ENCODE measurements at places on chromosomes 3 and 15.

DNA sequence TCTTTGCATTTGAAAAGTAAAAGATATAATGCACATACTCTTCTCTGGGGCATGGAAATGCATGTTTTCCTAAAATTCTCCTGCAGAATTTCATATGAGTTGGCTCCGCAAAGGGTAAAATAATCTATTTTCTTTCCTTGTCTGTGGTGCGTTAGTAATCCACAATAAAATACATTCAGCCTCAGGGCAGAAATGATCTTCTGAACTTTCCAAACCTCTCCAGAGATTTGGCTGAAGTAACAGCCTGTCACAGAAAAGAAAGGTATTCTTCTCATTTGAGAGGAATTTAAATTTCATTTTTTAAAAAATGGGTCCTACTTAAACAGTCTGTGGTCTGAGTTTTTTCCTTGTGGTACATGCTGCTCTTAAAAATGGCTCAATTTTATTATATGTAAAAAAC lies 182.7 kb upstream of the DCBLD2 start:
- ATAC-seq: no peak

GRCh38 chr15:67068710-67069400 lies 3.5 kb downstream of the SMAD3 start:
- ATAC-seq: no peak

- no peak for ATAC-seq
These were observed 113.7 kb upstream of the SMAD3 start for GRCh38 chr15:66951531-66952320.

- ATAC-seq: no peak
These were observed 81.5 kb upstream of the KCNAB1 start for GRCh38 chr3:156038869-156039268.

DNA sequence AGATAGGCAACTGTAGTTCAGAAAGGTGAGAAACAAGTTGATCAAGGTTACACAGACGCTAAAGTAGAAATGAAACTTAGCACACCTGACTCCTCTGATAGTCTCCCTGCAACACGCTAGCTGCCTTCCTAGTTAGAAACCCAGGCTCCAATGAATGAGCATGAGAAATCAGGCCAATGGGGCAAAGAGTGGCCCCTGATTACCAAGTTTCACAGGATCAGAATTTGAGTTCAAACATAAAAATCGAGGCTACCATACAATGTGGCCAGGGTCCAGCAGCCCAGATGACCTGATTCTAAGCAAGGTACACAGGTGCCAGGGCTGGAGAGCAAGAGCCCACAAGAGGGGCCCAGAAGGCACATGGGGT lies 7.7 kb downstream of the PLD1 start:
- no peak for ATAC-seq

- peak; percentile 76 for ATAC-seq
These were observed 47.2 kb upstream of the TEX55 start for GRCh38 chr3:119098619-119099222.

GRCh38 chr15:36757189-36757814 lies 177.9 kb downstream of the CDIN1 start:
- peak; percentile 86 for ATAC-seq

DNA sequence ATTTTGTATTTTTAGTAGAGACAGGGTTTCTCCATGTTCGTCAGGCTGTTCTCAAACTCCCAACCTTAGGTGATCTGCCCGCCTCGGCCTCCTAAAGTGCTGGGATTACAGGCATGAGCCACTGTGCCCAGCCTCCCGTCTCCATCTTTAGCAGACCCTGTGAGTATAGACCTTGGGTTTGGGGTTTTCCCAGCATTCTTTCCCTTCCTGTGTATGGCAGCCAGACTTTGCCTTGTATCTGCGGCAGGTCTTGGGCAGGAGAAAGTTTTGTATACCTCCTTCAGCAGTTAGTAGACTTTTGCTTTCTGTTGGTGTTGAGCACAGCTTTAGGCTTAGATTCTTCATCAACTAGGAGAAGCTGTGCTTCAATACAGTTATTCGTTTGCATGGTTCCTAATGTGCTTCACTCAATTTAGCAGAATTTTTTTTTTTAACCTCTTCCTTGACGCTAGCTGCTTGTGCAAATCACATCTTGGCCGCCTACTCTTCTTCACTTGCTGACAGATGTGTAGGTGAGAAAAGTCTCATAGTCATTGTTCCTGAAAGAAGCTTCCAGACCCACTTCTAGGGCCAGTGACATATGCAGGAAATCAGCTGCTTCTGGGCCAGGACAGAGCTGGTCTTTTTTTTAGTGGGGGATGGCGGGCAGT lies 38.4 kb downstream of the MAP2K1 start:
- ATAC-seq: no peak

GRCh38 chr15:85539491-85539890 lies 159.1 kb downstream of the AKAP13 start:
- ATAC-seq: no peak

DNA sequence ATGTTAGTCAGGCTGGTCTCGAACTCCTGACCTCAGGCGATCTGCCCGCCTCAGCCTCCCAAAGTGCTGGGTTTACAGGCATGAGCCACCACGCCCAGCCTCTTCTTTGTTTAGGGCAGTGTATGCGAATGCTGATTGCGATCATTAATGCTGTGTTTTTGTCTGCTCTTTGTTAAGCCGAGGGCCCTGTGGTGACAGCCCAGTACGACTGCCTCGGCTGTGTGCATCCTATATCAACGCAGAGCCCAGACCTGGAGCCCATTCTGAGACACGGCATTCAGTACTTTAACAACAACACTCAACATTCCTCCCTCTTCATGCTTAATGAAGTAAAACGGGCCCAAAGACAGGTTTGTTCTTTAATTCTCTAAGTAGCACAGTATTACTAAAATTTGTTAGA lies 7.8 kb downstream of the KNG1 start:
- no peak for ATAC-seq

- peak; percentile 13 for ATAC-seq
These were observed 473.6 kb downstream of the FOXP1 start for GRCh38 chr3:71109977-71110285.

DNA sequence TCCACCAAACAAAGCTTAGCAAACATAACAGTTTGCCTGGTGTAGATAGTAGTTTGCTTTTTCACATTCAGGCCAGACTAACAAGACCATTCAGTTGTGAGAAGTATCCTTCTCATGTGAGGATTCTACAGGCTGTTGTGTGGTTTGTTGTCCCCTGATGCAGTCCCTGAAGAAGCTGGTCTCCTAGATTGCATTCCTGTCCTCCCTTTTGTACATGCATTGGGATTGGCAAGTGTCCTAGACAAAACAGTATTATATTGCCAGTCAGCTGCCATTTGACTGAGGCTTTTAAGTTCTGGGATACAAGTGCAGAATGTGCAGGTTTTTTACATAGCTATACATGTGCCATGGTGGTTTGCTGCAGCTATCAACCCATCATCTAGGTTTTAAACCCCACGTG lies 362.0 kb upstream of the IL12A start:
- ATAC-seq: no peak

DNA sequence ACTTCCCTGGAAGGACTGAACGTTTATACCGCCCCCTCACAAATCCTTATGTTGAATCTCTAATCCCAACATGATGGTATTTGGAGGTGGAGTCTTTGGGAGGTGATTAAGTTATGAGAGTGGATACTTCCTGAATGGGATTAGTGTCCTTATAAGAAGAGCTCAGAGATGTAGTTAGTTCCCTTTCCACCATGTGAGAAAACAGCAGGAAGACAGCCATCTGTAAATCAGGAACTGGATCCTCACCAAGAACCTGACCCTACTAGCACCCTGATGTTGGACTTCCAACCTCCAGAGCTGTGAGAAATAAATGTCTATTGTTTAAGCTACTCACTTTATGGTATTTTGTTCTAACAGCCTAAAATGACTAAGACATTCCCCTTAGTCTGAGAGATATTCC lies 33.3 kb upstream of the SACM1L start:
- ATAC-seq: no peak

- peak; percentile 90 for ATAC-seq
These were observed 9.8 kb upstream of the OR5K4 start for GRCh38 chr3:98343647-98344507.

- peak; percentile 66 for ATAC-seq
These were observed 378.6 kb downstream of the NSUN3 start for GRCh38 chr3:94441494-94441847.

DNA sequence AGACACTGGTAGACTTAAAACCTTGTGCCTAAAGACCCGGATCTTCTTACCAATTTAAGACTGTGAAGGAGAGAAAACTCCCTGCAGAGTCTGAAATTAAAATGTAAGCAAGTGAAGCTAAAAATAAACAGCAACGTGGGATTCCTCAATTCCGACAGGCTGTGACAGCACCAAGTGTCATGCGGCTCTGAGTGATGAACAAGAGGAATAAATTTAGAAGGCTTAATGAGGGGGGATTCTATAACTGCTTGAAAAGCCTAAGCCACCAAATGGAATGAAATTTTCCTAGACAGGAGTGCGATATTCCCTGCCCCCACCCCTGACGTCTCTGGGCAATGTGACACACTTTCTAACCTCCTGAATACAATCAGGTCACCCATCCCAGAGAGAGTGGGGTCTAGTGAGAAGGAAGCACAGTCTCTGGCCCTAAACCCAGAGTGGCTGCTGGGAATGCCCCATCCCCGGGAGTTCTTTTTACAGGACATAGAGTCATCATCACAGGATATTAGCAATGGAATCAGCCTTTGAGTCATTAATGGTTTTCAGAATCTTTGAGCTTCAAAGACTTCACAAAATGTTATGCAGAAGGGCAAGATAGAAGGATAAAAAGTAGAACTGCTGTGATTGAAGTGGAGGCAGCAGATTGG lies 114.3 kb downstream of the EDEM1 start:
- no peak for ATAC-seq

GRCh38 chr3:192090586-192090985 lies 629.6 kb downstream of the PYDC2 start:
- ATAC-seq: no peak

DNA sequence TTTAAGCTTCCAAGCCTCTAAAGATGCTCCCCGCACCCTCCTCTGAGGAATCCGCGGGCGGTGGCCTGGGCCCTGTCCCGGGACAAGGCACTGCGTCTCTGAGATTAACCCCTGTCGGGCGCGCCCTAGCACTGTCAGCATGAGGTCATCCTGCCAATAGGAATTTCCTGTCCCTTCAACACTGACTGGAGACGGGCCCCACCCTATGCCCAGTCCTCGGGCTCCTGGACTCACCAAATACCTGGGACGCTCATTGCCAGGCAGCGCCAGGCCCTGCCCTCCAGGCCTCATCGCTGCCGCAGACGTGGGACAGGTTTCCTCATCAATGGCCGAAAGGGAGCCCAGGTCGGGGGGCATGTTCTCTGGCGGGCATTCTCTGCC lies 67.6 kb upstream of the SH3GL3 start:
- ATAC-seq: no peak

GRCh38 chr3:126501054-126501453 lies 16.5 kb downstream of the UROC1 start:
- ATAC-seq: no peak

- no peak for ATAC-seq
These were observed 20.0 kb downstream of the RIOX2 start for GRCh38 chr3:97952280-97952679.

- ATAC-seq: no peak
These were observed 80.8 kb upstream of the EPHB3 start for GRCh38 chr3:184480831-184481230.

- peak; percentile 41 for ATAC-seq
These were observed 507 bp downstream of the SLC12A6 start for GRCh38 chr15:34336991-34337556.

GRCh38 chr3:132038198-132038825 lies 3.5 kb upstream of the CPNE4 start:
- peak; percentile 46 for ATAC-seq

DNA sequence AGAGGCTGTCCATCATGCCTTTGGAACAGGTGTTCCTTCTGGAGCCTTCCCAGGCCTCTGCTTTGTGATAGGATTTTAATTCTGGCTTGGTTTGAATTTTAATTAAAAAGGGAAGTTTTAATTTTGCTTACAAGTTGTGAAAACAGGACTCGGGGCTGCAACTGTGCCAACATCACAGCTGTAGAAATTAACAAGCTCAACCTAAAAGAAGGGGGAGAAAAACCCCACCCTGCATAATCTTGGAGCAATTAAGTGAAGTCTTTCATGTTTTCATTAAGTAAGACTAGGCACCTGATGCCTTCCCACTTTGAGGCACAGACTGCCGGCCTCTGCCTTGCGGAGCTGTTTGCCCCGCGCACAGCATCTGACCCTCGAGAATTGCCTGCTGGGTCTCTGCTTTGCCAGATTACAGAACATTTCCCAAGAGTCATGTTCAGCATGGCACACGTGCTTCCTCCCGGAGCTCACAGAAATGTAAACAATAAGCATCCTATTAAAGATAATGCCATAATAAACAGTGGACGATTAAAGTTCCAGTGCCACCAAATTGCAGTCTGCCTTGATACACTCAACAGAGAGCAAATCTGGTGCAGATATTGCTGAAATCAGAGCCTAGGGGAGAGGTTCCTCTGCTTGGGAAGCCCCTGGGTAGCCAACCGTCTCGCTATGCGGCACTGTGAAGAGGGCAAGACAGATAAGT lies 364.2 kb downstream of the LRTM1 start:
- no peak for ATAC-seq

GRCh38 chr3:9088441-9089353 lies 125.4 kb upstream of the RAD18 start:
- peak; percentile 21 for ATAC-seq

DNA sequence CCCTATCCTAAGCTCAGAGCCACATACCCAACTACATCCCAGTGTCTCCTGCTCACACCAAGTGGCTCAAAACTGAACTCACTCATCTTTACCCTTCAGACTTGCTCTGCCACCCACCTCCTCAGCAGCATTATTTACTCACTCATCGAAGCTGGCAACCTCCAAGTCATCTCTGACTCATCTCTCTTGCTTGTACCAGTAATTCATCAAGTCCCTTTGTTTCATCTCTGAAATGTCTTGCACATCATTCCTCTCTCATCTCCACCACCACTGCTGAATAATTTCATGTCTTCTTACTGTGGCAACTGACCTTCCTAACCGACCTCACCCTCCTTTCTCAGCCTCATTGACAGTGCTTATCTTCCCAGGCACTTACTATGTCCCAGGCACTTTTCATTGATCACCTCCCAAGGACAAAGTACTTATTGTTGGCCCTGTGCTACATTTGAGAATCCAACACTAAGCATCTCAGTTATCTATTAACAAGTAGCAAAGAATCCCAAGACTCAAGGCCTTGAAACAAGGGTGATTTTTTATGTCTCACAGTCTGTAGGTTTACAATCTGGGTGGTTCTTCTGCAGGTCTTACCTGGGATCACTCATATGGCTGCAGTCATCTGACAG lies 82.0 kb downstream of the MRPL46 start:
- no peak for ATAC-seq

GRCh38 chr15:37765786-37766185 lies 168.7 kb upstream of the TMCO5A start:
- ATAC-seq: no peak

DNA sequence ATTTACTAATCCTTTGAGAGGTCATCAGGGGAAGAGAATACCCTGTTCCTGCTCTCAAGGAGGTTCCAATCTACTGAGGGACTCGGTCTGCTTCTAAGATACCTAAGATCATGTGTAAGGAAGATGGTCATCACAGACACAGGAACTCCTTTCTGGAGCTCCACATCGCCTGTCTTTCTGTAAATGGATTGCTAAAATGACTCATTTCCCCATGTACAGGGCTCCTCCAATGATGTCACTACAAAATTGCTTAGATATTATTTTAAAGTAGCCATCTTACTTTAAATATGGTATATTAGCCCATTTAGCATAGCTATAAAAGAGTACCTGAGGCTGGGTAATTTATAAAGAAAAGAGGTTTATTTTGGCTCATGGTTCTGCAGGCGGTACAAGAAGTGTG lies 206.1 kb upstream of the PROK2 start:
- ATAC-seq: no peak
